ENCODE measurements at places on chromosomes 11 and 22. TPM values are rescaled to one million over a fixed set of nuclear protein-coding genes. Genes with fewer than 3 reads are reported as not detected.

GRCh38 chr11:126830216-126830806, 170.3 kb downstream of the KIRREL3 start:
- no peaks in the 10 kb centered on the region for H3K4me1 ChIP-seq
- H3K27me3 ChIP-seq: no peaks in the 10 kb centered on the region
- no peak for DNase-seq

DNA sequence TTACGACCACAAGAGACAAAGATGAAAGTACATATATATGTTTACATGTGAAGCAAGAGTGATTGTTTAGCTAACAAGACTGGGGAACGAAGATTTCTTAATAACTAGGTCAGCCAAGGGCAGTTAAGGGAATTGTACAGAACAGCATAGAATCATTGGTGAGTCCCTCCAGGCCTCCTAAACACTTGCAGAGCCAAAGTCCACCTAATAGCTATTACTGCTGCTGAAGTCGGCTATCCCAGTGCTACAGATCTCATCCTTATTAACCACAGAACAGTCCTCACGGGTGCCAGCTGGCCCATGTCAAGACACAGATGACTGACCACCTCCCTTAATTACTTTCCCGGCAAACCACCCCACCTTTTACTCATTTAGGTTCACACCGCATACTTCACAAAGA, 68.5 kb upstream of the OPCML start:
- no peaks in the 10 kb centered on the region for H3K27me3 ChIP-seq
- H3K4me1 ChIP-seq: no peaks in the 10 kb centered on the region
- H3K4me3 ChIP-seq: no peak overlapping the region

DNA sequence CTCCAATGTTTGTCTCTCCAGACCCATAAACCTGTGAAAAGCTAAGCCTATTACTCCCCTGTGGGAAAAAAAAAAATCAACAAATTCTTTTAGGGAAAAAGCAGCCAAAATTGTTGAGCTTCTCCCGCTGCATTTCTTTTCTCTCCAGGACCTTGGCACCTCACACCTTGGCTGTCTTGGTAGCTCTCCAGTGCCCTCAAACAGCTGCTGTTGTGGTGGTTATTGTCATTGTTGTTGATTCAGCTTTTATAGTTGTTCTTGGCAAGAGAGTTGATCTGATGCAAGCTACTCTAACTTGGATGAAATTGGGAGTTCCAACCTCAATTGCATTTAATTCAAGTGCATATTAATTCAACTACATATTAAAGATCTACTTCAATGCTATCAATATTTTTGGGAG, 516.9 kb upstream of the LARGE1 start:
- H3K4me3 ChIP-seq: no peak overlapping the region
- no peaks in the 10 kb centered on the region for H3K27me3 ChIP-seq
- H3K27ac ChIP-seq: no peak overlapping the region
- no peaks in the 10 kb centered on the region for H3K36me3 ChIP-seq
- no peaks in the 10 kb centered on the region for H3K4me1 ChIP-seq

Gene MAPK8IP2
- total RNA-seq: 0.15 TPM

Data from activated CD4-positive, alpha-beta memory T cell treated with anti-CD3 and anti-CD28 coated beads, Interleukin-2, amount 10 ng/mL, durations not matched to agents 7 days and 5 days (primary cell).